ENCODE measurements at places on chromosomes 1 and 21. TPM values are rescaled to one million over a fixed set of nuclear protein-coding genes. Genes with fewer than 3 reads are reported as not detected.

DNA sequence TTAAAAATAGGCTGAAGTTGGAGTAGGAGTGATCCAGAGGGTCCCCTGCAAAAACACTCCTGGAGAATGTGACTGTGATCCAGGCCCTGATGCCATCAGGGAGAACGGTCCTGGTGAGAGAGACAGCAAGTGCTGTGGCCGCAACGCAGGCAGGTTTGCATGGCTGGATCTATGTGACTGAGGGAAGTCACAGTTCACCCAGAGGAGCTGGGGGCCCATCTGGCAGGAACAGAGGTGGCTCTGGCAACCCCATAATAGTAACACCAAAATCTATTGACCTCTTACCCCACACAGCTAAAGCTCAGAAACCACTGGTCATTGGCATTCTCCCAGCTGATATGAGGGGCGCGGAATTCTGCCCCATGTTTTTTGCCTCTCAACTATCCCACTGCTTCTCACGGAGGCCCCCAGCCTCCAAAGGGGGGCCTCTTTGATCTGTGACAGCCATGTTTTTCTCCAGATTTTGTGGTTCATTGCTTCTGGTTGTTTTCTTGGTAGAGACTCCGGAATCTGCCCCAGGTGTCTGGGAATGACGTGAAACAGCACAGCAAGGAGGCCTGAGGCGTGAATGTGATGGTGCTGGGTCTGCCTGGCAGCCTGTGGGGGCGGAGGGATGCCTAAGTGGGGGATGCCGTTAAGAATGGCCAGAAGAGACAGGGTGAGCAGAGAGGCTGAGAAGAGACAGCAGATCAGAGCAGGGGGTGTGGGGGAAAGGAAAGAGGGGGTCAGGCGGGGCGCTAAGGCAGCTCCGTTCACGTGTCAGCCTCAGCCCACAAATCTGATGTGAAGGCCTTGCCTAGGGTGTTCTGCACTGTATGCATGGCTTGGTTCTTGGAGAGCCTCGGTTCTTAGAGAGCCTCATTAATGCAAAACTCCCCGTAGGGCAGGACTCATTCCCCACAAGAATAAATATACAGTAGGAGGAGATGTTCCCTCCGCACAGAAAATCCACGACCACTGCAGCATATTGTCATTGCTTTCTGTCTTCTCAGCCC, 23.5 kb downstream of the CASP9 start:
- peak; percentile 49 for DNase-seq

GRCh38 chr21:42641311-42642218, 11.9 kb upstream of the PDE9A start:
- DNase-seq, result no peak

The MROH7 gene
- total RNA-seq, result not detected

The GJA8 gene
- not detected for total RNA-seq

The PRAMEF13 gene
- not detected for total RNA-seq

The DNASE2B gene
- total RNA-seq, result not detected

- DNase-seq, result no peak
Measured at GRCh38 chr1:226838456-226838855, 32.0 kb upstream of the PSEN2 start.

GRCh38 chr1:241308011-241308410, 49.0 kb downstream of the RGS7 start:
- DNase-seq, result no peak

DNA sequence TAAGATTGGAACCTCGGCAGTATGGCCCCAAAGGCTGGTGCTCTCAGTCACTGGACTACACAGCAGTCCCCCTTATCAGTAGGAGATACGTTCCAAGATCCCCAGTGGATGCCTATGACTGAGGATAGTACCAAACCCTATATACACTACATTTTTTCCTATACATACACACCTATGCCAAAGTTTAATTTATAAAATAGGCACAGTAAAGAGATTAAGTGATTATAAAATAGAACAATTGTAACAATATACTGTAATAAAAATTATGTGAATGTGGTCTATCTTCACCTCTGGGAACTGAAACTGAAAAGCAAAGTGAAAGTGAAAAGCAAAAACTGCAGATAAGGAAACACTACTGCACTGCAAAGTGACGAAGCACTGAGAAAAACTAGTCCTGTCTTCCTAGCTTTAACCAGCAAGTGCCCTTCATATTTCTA, 96.8 kb downstream of the INTS7 start:
- no peak for DNase-seq

GRCh38 chr1:218262259-218262658, 22.8 kb upstream of the RRP15 start:
- DNase-seq, result no peak

DNA sequence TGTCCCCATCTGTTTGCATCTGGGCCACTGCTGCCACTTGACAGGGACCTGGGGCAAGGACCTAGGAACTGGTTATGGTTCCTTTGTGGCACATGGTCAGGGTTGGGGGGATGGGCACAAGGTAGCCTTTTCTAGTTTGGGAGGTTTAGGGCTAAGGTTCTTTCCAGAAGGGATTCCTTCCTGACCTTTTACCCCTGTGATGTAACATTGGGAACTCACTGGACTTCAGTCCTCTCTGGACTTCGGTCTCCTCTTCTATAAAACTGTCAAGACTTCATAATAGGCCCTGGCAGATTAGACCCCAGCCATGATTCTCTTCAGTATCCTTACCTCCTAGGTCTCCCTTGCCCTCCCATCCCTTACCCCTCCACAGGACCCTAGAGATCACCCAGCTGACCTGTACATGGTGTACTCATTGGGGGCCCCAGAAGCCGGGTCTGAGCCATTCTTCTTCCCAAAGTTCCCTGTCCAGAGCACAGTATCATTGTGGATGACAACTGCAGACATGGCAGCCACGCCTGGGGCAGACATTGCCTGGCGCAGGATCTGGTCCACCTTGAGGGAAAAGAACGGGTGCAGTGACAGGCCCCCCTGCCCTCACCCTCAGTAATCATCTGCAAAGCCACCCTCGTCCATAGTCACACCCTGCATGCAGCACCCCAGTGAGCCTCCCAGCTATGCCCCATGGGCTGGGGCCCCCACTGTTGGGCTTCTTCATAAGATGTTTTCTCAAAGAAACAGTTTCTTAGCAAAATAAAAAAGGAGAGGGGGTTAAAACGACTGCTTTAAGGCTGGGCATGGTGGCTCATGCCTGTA, 12.9 kb downstream of the LACTBL1 start:
- no peak for DNase-seq

DNA sequence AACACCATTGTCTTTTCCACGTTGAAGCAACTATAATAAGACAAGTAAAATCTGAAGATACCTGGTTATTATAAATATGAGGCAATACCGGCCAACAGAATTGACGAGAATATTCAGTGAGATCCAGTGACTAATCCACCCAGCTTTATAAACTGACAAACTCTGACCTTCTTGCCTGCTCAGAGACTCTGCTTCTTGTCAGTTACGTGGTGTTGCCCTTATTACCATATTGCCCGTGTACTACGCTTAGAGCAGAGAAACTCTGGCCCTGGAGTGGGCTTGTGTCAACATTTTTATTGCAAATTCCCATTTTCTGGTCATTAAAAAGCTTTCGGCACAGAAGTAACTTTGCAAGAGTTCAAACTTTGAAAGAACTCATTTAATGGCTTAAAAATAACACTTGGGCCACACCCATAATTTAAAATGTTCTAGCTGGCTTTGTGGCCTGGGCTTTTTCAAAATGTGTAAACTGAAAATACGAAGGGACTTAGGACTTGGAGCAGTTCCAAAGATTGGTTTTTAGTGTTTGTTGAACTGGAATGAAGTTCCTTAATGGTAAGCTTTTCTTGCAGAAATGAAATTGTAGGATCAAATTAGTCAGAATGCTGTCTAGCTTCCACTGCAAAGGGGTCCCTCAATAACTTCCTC, 266.2 kb downstream of the LMO4 start:
- no peak for DNase-seq

The LBR gene
- total RNA-seq, result 66.0 TPM

- DNase-seq, result no peak
Measured at GRCh38 chr1:44497422-44498170, 92.5 kb downstream of the RNF220 start.

The CFHR1 gene
- total RNA-seq, result not detected

GRCh38 chr21:29145354-29145782, 14.9 kb downstream of the MAP3K7CL start:
- DNase-seq, result no peak

The ATP1A4 gene
- not detected for total RNA-seq

GRCh38 chr1:226891346-226891745, 20.9 kb downstream of the PSEN2 start:
- DNase-seq, result no peak

The UTS2 gene
- total RNA-seq, result not detected

DNA sequence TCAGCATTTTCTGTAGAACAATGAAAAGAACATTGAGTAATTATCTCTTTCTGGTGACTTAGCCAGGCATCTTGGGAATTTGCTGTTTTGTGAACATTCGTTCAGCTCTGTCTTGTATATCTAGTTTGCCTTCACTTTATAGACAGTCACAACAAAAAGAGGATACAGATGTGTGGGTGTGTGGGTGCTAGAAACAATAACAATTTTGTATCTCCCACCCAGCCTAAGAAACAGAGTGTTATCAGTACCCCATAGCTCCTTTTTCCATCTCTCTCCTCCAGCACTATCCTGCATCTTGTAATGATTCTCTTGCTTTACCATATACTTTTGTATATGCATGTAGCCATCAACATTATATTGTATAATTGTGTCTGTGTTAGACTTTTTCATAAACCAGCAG, 33.0 kb downstream of the AK4 start:
- DNase-seq, result no peak

DNA sequence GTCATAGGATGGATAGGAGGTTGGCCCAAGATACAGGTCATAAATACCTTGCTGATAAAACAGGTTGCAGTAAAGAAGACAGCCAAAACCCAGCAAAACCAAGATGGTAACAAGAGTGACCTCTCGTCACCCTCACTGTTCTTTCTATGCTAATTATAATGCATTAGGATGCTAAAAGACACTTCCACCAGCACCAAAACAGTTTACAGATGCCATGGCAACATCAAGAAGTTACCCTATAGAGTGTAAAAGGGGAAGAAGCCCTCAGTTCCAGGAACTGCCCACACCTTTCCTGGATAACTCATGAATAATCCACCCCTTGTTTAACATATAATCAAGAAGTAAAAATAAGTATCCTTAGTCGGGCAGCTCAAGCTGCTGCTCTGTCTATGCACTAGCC, 671.9 kb downstream of the PTPRC start:
- no peak for DNase-seq

- DNase-seq, result no peak
Measured at GRCh38 chr1:33133478-33134105, 48.3 kb downstream of the TRIM62 start.
